ENCODE measurements at places on chromosomes 12 and 14.

DNA sequence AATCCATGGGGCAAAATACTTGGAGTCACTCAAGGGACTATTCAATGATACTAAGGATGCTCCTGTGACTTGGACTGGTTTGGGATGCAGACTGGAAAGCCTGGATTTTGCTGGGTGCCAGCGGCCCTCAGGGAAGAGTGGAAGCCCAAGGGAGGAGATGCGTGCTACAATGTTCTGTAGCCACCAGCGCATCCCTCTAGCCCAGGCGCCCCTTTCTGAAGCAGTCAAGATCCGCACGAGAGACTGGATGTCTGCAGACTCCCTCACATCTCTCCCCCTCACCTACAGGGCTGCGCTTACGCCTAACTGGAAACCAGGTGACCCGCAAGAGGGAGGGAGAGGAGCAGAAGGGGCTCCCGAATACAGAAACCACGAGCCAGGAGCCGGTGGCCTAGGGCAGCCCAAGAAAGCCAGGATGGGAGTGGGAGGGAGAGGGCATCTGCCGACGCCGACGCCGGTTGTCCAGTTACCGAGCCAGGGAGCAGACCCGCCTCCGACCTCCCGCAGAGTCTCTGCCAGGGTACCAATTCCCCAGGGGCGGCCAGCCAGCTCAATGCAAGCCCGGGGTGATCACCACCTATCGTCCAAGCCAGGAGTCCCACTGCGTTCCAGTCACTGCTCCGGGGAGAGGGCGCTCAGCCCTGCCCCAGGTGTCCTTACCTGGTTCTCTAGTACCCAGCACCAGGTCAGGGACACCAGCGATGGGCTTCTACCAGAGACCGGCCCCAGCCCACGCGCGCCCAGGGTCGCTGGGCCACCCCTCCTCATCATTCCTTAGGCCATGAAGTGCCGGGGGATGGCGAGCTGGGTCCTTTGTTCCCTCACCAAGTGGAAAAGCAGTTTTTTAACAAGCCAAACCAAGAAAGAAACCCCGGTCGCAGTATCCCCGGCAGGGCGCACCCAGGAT, 1.2 kb downstream of the NTN4 start:
- DNase-seq, result no peak

- DNase-seq, result peak; percentile 4
Observed at GRCh38 chr12:56084958-56085543, 5.1 kb downstream of the ERBB3 start.

GRCh38 chr12:72075401-72075800, 136.8 kb downstream of the TPH2 start:
- DNase-seq, result no peak

DNA sequence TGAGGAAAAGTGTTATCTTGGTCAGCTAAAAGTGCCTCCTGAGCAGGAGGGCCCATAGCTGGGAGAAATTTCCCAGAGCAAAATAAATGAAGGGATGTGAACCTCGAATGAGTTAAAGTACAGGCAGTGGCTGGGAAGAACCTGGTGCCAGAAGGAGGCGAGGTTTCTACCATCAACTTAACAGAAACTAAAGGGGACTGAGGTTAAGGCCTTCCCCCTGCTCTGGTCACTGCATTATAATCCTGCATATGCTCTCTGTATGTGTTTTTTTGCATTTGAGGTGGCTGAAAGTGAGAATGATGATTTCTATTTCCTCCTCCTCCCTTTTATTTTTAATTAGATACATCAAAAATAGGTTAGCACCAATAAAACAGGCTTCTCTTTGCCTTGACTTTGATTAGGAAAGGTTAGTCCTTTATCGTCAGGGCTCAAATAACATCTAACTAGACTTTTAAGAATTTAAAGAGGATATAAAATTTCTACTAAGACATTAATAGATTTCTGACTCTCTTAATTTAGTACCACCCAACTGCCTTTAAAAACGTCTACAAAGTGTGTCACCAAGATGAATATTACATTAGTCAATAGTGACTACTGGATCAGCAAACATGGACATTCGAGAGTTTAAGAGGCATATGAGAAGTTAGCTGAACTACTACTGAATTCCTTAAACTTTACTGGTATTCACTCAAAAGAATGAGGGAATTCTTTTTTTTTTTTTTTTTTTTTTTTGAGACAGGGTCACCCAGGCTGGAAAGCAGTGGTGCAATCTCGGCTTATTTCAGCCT, 49.2 kb downstream of the GALNT4 start:
- no peak for DNase-seq

DNA sequence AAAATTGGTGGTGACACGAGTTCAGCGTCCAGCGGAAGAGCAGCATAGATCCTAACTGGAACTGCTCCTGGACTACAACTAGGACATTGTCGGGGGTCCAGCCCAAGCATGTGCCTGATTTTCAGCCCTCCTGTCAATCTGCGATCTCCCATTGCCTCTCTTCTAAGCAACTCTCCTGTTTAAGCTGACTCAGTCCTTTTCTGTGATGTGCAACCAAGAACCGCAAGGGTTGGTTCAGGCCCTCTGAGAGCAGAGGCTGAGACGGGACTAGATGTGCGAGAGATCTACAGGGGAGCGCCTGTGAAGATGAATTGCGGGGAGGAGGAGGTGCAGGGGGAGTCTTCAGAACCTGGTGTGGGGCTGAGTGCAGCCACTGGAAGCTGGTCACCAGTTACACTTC, 3.7 kb upstream of the PAPLN start:
- no peak for DNase-seq

DNA sequence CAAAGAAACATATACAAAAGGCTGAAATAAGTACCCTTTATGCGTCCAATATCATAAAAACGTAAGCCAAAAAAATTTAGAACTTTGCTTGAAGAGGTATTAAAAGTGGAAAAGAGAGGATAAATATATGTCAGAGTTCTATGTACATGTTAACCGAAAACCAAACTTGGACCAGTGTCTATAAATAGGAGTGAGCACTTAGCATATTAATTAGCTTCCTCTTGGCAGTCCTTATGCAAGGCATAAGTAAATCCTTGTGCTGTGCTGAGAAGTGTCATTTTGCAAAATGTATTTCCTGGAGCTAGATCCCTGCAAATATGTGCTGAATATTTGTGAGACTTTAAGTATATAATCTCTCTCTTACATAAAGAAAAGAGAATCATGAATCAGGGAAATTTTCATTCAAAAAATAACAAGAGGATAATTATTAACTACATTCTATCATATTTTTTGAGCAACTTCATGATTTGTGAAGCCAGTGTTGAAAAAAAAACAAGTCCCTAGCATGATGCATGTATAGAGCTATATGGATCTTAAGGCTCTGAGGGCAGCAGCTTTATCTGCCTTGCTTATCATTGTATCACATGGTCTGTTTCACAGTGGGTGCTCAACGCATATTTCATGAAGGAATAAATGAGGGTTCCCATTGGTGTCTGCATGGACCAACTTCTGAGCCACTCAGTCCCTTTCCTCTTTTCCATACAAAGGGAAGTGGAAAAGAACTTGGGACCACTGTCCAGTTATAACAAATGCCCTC, 326.1 kb downstream of the PDZRN4 start:
- DNase-seq, result no peak

All from GF-D8 (cell line).